Naive thymus-derived CD8-positive, alpha-beta T cell (primary cell): ENCODE measurements at places on chromosomes 13 and 19.

DNA sequence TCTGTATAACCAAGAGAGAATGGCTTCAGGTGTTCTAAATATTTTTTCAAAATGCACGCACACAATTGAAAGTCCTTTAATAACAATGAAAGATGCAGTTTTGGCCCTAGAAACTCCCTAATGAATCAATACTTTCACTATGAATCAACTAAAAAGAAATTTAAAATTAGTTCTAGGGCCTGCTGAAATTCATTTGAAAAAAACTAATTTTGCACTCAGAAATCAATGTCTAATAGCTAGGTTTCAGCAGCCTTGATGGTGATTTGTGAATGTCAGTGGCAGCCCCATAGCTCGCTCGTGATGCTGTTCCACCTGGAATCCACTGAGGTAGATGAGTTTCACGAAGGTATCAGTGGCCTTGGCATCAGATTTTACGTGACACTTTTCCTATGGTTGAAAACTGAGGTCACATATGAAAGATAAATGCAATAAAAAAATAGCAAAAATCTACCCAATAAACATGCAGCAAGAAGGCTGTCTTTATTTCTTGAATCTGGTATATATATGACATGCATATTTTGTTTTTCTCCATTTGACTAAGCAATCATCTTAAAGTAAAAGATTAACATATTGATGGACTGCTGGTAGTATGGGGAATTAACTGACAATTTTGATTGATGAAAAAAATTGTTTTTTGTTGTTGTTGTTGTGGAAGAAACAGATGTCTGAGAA, 141.0 kb downstream of the AKAP11 start:
- no peak for DNase-seq

GRCh38 chr19:617551-618246, 15.6 kb downstream of the POLRMT start:
- DNase-seq, result no peak

DNA sequence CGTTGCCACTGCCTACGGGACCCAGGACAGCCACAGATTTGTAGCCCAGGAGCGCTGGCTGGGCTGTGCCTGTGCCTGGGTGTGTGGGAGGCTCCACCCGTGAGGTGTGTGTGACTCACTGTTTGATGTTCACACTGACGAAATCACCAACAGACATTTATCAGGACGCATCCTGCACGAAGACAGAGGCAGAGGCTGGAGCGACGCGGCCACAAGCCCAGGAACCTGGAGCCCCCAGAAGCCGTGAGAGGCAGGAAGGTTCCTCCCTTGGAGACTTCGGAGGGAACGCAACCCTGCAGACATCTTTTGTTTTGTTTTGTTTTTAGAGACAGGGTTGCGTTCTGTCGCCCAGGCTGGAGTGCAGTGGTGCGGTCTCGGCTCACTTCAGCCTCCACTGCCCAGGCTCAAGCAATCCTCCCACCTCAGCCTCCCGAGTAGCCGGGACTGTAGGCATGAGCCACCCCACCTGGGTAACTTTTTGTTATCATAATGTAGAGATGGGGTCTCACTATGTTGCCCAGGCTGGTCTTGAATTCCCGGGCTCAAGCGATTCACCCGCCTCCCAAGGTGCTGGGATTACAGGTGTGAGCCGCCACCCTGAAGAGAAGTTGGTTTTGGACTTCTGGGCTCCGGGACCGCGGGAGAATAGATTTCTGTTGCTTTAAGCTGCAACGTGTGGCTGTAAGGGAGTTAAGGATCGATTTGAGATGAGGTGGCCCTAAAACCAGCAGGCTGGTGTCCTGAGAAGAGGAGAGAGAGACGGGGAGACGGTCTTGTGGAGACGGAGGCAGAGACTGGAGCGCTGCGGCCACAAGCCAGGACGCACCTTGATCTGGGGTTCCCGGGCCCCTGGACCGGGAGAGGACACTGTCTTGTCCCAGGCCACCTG, 24.9 kb upstream of the WDR18 start:
- DNase-seq, result no peak

DNA sequence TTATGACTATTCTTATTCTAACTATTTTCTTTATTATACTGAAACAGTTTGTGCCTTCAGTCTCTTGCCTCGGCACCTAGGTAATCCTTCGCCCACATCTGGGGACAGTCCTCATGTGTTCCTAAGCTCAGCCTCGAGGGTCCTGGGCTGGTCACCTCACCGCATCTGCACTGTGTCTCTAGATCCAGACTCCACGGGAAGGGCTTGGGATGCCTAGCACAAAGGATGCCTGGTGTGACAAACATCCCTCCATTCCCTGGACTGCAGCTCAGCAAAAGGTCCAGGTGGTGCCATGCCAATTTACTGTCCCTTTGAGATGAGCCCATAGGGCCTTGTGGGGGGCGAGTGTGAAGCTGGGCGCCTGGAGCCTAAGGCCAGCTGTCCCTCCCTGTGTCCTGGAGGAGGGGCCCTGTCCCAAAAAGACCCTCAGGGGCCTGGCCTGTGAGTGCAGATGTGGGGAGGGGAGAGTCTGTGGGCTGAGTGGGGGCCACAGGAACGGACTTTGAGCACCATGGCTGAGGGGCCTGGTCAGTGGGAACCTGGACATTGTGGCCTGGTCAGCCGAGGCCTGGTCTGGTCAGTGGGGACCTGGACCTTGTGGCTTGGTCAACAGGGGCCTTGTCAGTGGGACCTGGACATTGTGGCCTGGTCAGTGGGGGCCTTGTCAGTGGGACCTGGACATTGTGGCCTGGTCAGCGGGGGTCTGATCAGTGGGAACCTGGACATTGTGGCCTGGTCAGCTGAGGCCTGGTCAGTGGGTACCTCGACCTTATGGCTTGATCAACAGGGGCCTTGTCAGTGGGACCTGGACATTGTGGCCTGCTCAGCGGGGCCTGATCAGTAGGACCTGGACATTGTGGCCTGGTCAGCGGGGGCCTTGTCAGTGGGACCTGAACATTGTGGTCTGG, 45.1 kb upstream of the TPM4 start:
- DNase-seq, result no peak

DNA sequence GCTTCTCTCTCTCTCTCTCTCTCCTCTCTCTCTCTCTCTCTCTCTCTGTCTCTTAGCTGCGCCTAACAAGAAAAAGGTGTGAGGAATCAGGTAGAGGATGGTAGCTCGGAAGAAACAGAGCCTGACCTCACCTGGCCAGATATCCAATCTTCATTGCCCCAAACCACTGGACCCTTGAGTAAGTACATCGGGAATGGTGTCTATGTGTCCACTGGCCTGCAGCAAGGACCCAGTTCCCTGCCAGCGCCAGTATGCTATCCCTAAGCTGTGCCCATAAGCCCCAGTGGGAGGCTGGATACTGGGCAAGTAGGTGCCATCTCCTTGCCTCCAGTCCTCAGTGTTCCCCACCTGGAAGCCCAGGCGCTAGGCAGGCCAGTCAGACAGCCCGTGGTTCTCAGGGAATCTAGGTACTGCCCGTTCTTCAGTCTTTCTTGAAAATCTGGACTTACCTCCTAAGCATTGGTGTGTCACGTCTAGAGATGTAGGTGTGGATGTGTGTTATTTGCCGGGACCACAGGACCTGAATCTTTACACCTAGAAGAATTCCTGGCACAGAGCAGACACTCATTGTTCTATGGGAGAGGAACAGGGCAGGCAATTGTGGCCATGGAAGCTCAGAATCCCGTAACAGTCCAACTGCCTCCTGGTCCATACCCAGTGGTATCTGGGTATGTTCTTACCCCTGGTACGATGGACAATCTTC, 7.3 kb downstream of the URAD start:
- no peak for DNase-seq

DNA sequence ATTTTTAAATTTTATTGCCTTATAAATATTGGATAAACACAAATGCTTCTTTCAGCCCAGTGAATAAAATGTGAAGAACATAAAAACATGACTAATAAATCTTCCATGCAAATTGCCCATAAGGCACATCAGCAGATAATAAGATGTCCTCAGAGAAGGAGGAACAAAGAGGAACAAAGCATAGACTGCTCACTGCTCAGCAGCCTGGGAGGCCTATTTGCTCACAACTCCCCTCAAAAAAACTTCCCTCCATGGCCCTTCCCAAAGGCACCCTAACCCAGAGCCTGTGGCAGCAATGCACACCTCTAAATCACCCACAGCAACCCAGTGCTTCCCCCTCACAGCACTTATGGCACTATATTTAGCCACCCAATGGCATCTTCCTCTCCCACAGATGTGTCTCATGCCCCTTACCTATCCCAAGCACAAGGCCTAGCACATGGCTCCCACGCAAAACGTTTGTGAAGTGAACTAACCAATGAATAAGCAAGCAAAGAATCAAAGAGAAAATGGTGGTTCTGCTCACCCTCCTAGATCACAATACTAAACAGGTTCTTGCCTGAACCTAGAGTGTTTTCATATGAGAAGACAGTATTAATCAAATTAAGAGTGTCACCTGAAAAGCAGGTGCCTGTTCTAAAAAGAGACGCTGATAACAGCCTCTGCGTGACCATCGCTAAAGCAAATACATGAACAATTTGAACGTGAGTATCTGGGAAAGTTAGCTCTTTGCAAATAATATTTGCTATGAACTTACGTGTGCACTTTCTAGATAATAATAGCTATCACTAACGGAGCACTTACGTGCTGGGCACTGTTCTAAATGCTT, 96.9 kb downstream of the TBC1D4 start:
- no peak for DNase-seq

- no peak for DNase-seq
These were observed 275.1 kb downstream of the EFNB2 start for GRCh38 chr13:106260352-106260751.

DNA sequence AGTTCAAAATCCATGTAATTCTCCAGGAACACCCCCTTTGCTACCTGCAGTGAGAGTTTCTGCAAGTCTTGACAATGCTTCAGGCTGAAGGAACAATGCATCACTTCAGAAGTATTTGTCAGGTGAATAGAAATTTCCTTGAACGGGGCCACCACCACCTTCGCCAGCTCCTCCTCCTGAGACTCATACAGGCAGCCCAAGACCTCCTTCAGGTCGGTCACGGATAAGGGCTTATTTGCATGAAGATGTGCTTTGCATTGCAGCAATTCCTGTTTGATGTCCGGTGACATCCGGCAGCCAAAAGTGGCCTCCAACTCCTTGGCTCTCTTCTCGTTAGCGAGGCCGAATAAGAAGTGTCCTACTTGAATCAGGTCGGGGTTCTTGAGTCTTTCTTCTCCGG, 8.4 kb downstream of the NLRP7 start:
- no peak for DNase-seq

DNA sequence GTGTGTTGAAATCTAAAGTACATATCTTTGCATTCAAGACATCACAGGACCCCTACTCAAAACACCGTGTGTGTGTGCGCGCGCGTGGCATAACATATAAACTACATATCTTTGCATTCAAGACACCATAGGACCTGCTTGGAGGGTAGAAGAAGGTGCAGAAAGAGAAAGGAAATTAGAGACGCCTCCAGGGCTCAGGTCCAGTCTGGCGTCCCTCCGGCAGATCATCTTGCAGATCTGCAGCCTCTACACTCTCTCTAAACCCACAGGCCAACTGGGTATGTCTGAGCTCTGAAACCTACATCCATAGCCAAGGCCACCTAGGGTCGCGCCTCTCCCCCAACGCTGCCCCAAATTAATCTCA, 659 bp upstream of the PAFAH1B3 start:
- DNase-seq, result no peak

GRCh38 chr13:24083141-24083540, 77.4 kb upstream of the SPATA13 start:
- no peak for DNase-seq

GRCh38 chr19:47790398-47790814, 11.9 kb downstream of the SELENOW start:
- DNase-seq, result peak; percentile 64

- no peak for DNase-seq
These were observed 51.1 kb downstream of the HSPH1 start for GRCh38 chr13:31110617-31111016.

- DNase-seq, result no peak
These were observed 6.9 kb downstream of the NPHS1 start for GRCh38 chr19:35845215-35846037.

- no peak for DNase-seq
These were observed 188.6 kb downstream of the TEX29 start for GRCh38 chr13:111508902-111509509.

DNA sequence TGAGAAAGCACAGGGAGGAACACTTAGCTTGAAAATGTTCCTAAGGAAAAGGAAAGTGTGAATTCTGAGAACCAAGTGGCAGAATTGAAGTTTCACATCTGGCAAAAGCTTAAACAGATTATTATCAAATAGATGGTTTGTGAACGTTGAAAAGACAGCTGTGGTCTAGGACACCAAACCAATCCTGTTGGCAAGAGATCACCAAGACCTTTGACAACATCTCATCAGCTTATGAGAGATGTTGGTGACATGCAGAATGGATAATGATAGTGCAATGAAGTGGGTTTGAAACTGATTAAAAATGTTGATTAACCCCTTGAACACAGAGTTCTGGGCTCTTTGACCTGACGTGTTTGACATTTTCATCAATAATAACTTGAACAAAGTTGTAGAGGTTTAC, 74.6 kb upstream of the GPR183 start:
- no peak for DNase-seq

DNA sequence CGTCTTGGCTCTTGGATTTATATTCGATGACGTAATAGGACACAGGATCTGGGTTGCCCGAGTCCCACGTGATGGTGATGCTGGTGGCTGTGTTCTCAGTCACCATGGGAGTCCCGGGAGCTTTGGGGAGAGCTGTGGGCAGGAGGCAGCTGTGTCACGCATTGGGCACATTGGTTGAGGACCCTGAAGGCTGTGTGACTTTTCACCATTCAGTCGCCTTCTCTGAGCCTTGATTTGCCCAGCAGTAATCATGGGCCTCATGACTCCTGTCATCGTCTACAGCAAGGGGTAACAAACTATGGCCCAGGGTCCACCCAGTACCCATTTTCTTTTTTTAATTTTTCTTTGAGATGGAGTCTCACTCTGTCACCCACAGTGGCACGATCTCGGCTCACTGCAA, 96.3 kb downstream of the PTPRS start:
- DNase-seq, result no peak

DNA sequence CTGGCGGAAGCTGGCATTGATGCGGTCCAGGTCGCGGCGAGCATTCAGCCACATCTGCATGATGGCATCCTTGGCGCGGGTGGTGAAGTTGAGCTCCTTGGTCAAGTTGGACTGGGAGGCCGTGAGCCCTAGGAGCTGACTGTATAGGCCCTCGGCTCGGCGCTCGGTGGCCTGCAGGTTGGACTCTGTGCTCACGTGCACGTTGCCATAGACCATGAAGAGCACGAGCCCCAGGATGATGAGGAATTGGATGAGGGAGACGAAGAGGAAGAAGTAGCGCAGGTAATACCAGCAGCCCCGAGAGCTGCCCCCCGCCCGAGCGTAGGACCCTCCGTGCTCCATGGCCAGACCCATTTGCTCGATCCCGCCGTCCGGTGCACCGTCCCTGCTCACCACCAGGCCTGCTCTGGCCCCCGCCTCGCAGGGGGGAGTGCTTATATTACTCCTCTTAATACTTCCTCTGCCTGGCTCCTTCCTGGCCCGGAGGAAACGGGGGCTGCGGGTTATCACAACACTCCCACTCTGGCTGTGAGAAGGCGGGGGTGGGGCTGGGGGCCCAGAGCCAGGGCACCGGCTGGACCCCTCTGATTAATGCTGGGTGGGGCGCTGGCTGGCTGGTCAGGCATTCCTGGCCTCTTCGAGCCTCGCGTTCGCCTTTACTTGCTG, at the start of gene PLVAP:
PLVAP (minus strand) TSS at position 408 of the 666 bp plus-strand sequence; CDS start at position 354, 54 bp downstream.
- DNase-seq, result no peak
